Jurkat, Clone E6-1 (cell line): ENCODE measurements at places on chromosomes 11 and 22.

GRCh38 chr22:46416520-46416871, 81.0 kb downstream of the TRMU start:
- no peak for DNase-seq

GRCh38 chr11:46628961-46629360, 11.6 kb downstream of the ATG13 start:
- no peak for DNase-seq

DNA sequence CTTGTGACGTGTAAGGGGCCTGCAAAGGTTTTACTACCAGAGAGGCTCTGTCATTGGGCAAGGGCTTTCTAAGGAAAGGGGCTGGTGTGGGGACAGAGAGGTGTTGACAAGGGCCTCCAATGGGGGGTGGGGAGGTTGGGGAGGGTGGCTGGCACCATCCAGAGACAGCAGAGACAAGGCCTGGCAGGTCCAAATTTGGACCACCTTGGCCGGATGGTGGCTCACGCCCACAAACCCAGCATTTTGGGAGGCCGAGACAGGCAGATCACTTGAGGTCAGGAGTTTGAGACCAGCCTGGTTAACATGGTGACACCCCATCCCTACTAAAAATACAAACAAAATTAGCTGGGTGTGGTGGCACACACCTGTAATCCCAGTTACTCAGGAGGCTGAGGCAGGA, 2.2 kb upstream of the CHRM4 start:
- DNase-seq = no peak

GRCh38 chr11:117583063-117583801, 213.8 kb downstream of the DSCAML1 start:
- no peak for DNase-seq

GRCh38 chr11:122656631-122657101, 1.1 kb downstream of the UBASH3B start:
- no peak for DNase-seq

DNA sequence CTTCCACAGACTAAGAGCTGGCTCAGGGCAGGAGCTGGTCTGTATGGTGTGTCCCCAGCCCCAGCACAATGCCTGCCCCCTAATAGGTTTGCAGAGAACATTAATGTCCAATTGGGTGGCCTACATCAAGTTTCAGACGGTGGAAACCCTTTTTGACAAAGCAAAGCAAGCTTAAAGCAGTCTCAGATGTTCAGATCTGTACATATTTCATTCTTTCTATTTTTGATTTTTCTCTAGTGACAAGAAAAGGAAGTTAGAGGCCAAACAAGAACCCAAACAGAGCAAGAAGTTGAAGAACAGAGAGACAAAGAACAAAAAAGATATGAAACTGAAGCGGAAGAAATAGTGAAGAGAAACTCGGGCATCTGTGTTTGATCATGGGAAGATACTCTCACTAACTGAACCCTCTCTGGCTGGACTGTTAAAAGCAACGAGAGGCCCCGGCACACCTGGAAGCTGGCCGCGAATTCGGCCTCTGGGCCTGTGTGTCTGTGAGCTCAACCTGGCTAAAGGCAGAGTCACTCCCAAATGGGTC, 40.5 kb downstream of the NAT10 start:
- DNase-seq = no peak

DNA sequence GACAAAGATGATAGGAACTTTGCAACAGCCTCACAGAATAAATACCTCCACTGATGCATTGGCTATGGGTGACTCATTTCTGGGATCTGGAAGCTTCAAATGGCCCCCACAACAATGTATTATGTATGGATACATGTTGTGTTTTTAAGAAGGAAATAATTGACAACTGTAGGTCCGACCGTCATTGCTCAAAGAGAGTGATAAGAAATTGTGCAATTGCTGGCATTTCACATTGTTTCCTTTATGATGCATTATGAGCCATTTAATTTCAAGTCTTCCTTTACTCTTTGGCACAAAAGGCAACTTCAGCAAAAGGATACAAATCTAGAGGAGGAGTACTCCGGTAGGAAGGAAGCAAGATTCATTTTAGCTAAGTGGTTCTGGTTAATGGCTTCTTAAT, 2.0 kb downstream of the ANO3 start:
- no peak for DNase-seq

GRCh38 chr22:20395181-20395906, 1.4 kb downstream of the ZNF74 start:
- DNase-seq = no peak

- DNase-seq = no peak
These were observed 224.2 kb downstream of the CEP164 start for GRCh38 chr11:117551761-117552343.

GRCh38 chr11:125942771-125943428, 2.9 kb upstream of the VSIG10L2 start:
- no peak for DNase-seq
